Body of pancreas (tissue), 4 donors: ENCODE measurements at places on chromosomes 1 and 21. TPM values are rescaled to one million over a fixed set of nuclear protein-coding genes. Genes with fewer than 3 reads are reported as not detected.

Gene DNM3
- total RNA-seq: 2.9 TPM

Gene OR2L2
- not detected for total RNA-seq

Gene CLCA1
- not detected for total RNA-seq

Gene KIAA1614
- total RNA-seq: 4.3 TPM

Gene THEMIS2
- total RNA-seq: 4.6 TPM

Gene TNFRSF14
- 58.3 TPM for total RNA-seq

Gene ROR1
- 56.0 TPM for total RNA-seq

Gene DCST1
- not detected for total RNA-seq

Gene S1PR1
- total RNA-seq: 11.5 TPM

Gene ANGPTL7
- 4.9 TPM for total RNA-seq

Gene KLHDC7A
- total RNA-seq: 5.6 TPM

Gene KCNA3
- 1.3 TPM for total RNA-seq

Gene KHDRBS1
- 36.6 TPM for total RNA-seq

DNA sequence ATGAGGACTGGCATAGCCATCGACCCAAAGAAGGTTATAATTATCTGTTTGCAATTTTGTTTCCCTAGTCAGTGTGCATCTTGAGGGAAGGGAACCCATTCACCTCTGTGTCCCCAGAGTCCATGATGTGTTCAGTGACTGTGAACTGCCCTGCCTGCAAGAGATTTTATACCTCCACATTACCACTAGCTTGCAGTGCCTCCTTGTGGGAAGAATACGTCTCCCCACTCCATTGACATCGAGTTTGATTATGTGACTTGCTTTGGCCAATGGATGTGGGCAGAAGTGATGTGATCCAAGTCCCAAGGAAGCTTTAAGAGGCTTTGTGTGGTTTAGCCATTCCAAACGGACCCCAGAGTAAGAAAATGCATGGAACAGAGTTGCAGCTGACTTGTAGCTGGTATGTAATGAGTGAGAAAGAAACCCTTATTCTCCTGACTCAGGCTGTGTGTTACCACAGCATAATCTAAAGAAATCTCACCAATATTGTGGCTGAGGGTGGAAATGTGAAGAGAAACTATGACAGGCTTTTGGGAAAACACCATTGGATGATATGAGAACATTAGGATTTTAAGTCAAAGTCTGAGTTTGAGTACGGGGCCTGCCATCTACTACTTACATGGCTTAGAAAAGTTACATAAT lies 47.8 kb upstream of the NRDC start:
- no peak overlapping the region for H3K27ac ChIP-seq
- no peak overlapping the region for H3K4me3 ChIP-seq
- no peaks in the 10 kb centered on the region for H3K36me3 ChIP-seq

DNA sequence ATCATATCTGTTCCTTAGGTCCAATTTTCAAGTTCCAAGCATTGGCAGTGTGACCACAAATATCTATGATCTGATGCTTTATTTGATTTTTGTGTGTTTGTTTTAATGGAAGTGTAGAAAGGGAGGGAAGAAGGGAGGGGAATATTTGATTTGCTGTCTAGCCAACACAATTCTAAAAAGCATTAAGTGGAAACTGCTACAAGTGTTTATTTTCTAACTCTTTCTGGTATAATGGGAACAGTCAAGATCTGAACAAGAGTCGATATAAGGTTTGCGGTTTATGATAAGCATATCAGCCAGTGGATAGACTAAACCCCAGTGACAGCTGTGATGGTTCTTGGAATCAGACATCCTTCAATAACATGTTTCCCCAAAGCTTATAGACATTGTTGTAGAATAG lies 267.8 kb upstream of the SNX7 start:
- H3K27ac ChIP-seq: no peak overlapping the region
- no peak for DNase-seq
- H3K36me3 ChIP-seq: no peaks in the 10 kb centered on the region
- H3K27me3 ChIP-seq: no peaks in the 10 kb centered on the region
- H3K4me3 ChIP-seq: no peak overlapping the region
- H3K4me1 ChIP-seq: no peaks in the 10 kb centered on the region

DNA sequence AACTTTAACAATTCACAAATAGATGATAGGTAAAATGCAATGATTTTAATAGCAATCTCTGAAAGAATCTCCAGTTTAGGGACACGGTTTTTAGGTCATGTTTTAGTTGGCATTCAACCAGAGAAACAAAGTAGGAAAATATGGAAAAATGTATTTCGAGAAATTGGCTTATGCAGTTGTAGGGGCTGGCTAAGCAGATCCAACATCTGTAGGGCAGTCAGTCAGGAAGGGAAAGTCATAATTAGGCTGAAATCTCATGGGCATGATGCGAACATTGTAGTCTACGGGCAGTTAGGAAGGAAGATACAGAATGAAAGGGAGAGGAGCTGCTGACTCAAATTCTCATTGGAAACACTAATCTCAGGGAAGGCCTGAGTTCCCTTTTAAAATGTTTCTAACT lies 1276.0 kb upstream of the ADGRL4 start:
- H3K4me1 ChIP-seq: no peaks in the 10 kb centered on the region
- no peaks in the 10 kb centered on the region for H3K27me3 ChIP-seq
- H3K27ac ChIP-seq: no peak overlapping the region
- no peak for DNase-seq

DNA sequence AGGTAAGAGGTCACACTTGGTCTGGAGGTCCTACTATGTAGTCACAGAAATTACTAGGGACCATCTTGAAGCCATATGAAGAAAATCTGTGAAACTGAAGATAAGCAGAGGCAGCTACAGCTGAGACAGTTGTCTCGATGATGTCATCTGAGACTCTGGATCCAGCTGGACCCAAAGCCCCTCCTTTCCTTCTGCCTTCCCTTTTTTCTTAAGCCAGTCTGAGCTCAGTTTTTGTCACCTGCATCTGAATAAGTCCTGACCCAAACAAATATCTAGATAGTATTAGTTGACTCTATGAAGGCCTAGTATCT lies 143.3 kb downstream of the ETS2 start:
- no peak overlapping the region for H3K4me3 ChIP-seq
- no peaks in the 10 kb centered on the region for H3K27me3 ChIP-seq
- H3K27ac ChIP-seq: no peak overlapping the region
- H3K36me3 ChIP-seq: no peaks in the 10 kb centered on the region

GRCh38 chr1:186923486-186923885 lies 94.7 kb downstream of the PLA2G4A start:
- H3K27ac ChIP-seq: no peak overlapping the region
- no peaks in the 10 kb centered on the region for H3K36me3 ChIP-seq
- H3K27me3 ChIP-seq: no peaks in the 10 kb centered on the region
- DNase-seq: no peak
- no peaks in the 10 kb centered on the region for H3K4me1 ChIP-seq
- no peak overlapping the region for H3K4me3 ChIP-seq

- no peak for DNase-seq
- no peaks in the 10 kb centered on the region for H3K27me3 ChIP-seq
- H3K4me1 ChIP-seq: no peaks in the 10 kb centered on the region
Measured at GRCh38 chr1:171180670-171181069, 4.4 kb upstream of the FMO2 start.

- no peak overlapping the region for H3K4me3 ChIP-seq
- H3K36me3 ChIP-seq: peaks cover 17% of the 10 kb centered on the region
- no peak for DNase-seq
Measured at GRCh38 chr1:153818876-153819275, 43.7 kb downstream of the SLC27A3 start.

- H3K27ac ChIP-seq: no peak overlapping the region
- no peaks in the 10 kb centered on the region for H3K27me3 ChIP-seq
- H3K4me1 ChIP-seq: no peaks in the 10 kb centered on the region
- no peak for DNase-seq
- H3K36me3 ChIP-seq: no peaks in the 10 kb centered on the region
Measured at GRCh38 chr1:86245566-86246190, 89.1 kb upstream of the COL24A1 start.

GRCh38 chr21:17462276-17462981 lies 50.4 kb upstream of the CXADR start:
- H3K36me3 ChIP-seq: no peaks in the 10 kb centered on the region
- H3K27me3 ChIP-seq: no peaks in the 10 kb centered on the region
- peak; percentile 87 for DNase-seq
- peaks cover 44% of the 10 kb centered on the region for H3K4me1 ChIP-seq
- peak overlapping the region; percentile 88 for H3K27ac ChIP-seq

DNA sequence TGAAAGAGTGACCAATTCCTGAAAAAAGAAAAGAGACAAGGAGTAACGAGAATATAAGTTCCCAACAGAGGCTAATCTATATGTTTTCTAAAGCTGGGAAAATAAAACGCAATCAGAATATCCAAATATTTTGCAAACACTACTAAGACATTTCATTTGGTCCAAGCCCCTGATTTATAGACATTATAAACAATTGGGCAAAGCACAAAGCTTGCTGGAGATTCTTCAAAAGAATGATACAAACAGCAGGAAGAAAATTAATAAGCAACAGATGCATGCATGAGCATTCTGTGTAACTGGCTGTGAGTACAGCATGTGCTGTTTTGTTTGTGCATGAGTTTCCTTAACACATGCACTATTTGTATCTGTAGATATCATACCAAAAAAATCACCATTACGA lies 552.9 kb downstream of the LTN1 start:
- H3K4me1 ChIP-seq: no peaks in the 10 kb centered on the region
- no peaks in the 10 kb centered on the region for H3K36me3 ChIP-seq
- no peak overlapping the region for H3K4me3 ChIP-seq
- DNase-seq: no peak
- H3K27ac ChIP-seq: no peak overlapping the region

DNA sequence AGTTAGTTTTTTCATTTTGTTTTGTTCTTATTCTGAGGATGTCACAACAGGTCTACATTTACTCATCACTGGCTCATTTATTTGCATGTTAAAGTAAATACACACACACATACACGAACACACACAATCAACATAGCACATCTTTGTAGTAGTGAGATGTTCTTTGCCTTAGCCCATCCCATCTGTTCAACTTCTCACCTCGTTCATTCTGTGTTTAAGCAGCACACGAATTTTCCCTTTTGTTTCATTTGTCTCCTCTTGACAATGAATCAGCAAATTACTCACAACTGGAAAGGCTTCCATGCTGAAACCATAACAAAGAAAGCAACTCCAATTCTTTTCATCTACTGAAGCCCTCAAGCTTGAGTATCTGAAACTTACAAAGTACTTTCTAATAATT lies 133.3 kb upstream of the CHRM3 start:
- H3K4me3 ChIP-seq: no peak overlapping the region
- no peaks in the 10 kb centered on the region for H3K27me3 ChIP-seq
- H3K27ac ChIP-seq: no peak overlapping the region
- H3K36me3 ChIP-seq: no peaks in the 10 kb centered on the region
- H3K4me1 ChIP-seq: peaks cover 7% of the 10 kb centered on the region

GRCh38 chr21:44286086-44286715 lies 525 bp downstream of the AIRE start:
- no peaks in the 10 kb centered on the region for H3K27me3 ChIP-seq
- H3K36me3 ChIP-seq: no peaks in the 10 kb centered on the region
- H3K27ac ChIP-seq: no peak overlapping the region
- peaks cover 7% of the 10 kb centered on the region for H3K4me1 ChIP-seq
- no peak for DNase-seq

- no peaks in the 10 kb centered on the region for H3K27me3 ChIP-seq
- no peak for DNase-seq
- H3K4me3 ChIP-seq: no peak overlapping the region
- no peak overlapping the region for H3K27ac ChIP-seq
- no peaks in the 10 kb centered on the region for H3K36me3 ChIP-seq
Measured at GRCh38 chr1:25615172-25615541, 1.4 kb upstream of the MAN1C1 start.

- no peaks in the 10 kb centered on the region for H3K36me3 ChIP-seq
- no peak overlapping the region for H3K27ac ChIP-seq
- no peak overlapping the region for H3K4me3 ChIP-seq
- H3K4me1 ChIP-seq: peaks cover 18% of the 10 kb centered on the region
- H3K27me3 ChIP-seq: no peaks in the 10 kb centered on the region
- no peak for DNase-seq
Measured at GRCh38 chr1:155202731-155203515, 4.8 kb downstream of the THBS3 start.

GRCh38 chr1:111633736-111634247 lies 14.2 kb downstream of the RAP1A start:
- H3K27me3 ChIP-seq: no peaks in the 10 kb centered on the region
- H3K27ac ChIP-seq: no peak overlapping the region
- peaks cover 7% of the 10 kb centered on the region for H3K4me1 ChIP-seq
- no peak for DNase-seq
- no peaks in the 10 kb centered on the region for H3K36me3 ChIP-seq

DNA sequence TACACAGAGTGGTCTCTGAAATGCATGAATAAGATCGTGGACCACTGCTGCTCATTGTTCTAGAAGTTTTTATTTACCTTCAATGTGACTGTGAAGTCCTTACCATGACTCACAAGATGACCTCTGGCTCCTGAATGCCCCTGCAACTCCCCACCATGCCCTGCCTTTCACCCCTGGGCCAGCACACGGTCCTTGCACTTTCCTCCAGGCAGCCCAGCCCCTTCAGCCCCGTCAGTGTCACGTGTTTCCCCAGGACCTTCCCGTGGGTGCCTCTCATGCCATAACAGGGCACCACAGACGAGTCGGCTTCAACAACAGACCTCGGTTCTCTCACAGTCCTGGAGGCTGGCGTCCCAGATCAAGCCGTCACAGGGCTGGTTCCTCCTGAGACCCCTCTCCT lies 62.1 kb downstream of the B3GALT5 start:
- peaks cover 61% of the 10 kb centered on the region for H3K4me1 ChIP-seq
- no peaks in the 10 kb centered on the region for H3K27me3 ChIP-seq
- no peaks in the 10 kb centered on the region for H3K36me3 ChIP-seq
- no peak for DNase-seq
- peak overlapping the region; percentile 83 for H3K27ac ChIP-seq
- H3K4me3 ChIP-seq: no peak overlapping the region

DNA sequence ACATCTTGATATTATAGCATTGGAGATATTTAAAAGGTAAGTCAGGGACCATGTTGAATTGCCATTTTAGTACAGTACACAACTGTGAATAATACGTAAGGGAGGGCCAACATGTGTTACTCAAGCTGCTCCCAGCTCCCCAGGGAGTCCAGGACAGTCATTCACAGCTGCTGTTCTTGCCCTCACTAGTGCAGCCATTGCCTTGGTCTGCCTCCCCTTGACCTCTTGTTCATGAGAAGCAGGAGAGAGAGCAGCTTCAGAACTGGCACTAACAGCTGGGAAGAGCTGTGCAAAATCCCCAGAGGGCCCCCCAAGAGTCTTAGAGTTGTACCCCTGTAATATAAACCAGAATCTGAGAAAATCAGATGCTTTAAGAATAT lies 16.4 kb downstream of the TCEANC2 start:
- no peaks in the 10 kb centered on the region for H3K27me3 ChIP-seq
- no peak for DNase-seq
- H3K4me1 ChIP-seq: no peaks in the 10 kb centered on the region
- H3K27ac ChIP-seq: no peak overlapping the region
- no peaks in the 10 kb centered on the region for H3K36me3 ChIP-seq

DNA sequence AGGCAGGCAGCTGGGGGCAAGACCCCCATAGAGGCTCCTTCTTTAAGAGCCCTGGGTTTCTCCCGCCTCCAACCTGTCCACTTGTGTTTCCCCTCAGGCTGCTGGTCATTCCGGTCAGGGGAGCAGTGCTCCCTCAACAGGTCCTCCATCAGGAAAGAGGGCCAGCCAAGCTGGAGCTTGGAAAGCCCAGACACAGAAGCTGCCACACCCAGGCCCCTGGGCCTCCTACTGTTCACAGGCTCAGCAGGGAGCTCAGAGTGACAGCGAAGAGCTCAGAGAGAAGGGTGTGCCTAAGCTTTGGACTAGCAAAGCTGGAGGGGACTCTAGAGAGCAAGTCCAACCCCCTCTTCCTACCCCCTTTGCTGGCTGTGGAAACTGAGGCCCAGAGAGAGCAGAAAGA lies 10.3 kb upstream of the CDCP2 start:
- H3K36me3 ChIP-seq: no peaks in the 10 kb centered on the region
- no peak overlapping the region for H3K27ac ChIP-seq
- H3K27me3 ChIP-seq: no peaks in the 10 kb centered on the region
- no peak overlapping the region for H3K4me3 ChIP-seq
